ENCODE measurements at places on chromosomes 7 and 10.

GRCh38 chr7:28065721-28066285, 114.8 kb downstream of the JAZF1 start:
- DNase-seq: no peak

- DNase-seq: no peak
Observed at GRCh38 chr7:121624958-121625357, 228.8 kb upstream of the FAM3C start.

GRCh38 chr10:1544929-1545328, 192.4 kb downstream of the ADARB2 start:
- no peak for DNase-seq

- DNase-seq: no peak
Observed at GRCh38 chr10:142371-142770, 7.1 kb downstream of the ZMYND11 start.

DNA sequence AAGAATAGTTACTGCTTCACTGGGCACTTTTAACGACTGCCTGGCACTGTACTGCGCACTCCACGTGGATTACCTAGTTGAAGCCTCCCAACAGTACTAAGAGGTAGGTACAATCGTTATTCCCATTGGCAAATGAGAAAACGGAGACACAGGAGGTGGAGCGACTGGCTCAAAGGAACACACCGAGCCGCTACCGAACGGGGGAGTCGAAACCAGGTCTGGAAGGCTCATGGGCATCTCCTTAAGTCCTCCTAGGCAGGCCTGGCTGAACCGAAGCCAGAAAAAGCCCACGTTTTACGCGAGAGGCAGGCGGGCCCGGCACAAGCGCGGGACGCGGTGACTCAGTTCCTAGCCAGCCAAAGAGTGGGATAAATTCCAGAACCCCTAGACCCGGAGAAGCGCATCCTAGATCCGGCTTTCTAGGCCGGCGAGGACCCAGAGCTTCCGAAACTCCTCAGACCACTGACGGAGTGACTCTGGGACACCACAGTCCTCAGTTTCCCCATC, 472 bp downstream of the PDAP1 start:
- DNase-seq: no peak

DNA sequence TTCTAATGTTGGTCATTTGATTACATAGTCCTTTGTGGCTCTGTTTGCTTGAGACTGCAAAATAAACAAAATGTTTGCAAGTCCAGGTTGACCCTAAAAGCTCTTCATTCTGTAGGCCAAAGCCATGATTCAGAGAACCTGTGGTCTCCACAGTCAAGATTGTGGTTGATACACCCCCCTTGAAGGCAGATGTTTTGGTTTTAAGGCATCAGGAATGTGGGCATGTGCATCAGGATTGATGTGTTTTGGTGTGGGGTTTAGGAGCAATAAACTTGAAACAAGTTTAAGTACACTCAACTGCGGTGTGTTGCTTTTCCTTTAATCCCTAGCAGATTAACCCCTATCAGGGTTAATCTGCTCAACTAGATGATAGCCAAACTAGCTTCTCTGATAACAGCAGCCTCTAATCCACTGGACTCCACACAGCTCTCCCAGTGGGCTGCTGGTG, 379.1 kb upstream of the GALNT17 start:
- DNase-seq: no peak

DNA sequence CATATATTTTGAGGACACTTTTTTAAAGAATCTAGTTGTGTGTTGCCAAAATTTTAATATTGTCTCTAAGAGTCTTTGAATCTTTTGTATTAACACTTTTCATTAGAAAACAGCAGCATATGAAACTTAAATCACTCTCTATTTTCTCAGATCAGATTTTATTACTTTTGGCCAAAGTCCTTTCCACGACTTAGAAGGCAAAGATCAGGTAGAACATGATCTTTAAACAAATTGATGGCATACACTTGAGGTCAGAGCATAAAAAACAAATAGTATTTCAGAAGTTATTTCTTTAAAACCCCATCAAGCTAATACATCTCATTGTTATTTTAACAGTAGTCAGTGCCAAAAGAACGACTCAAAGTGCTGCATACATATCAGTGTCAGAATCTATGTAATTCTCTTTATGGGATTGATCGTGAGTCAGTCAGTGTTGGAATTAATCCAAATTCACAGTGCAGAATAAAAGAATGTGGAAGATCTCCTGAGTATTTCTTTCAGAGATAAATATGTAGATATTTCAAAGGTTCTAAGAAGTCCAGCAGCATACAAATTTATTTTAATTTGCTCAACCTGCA, 9.6 kb upstream of the AGMO start:
- DNase-seq: no peak

- DNase-seq: no peak
Observed at GRCh38 chr7:137399827-137400823, 56.6 kb upstream of the PTN start.

- no peak for DNase-seq
Observed at GRCh38 chr7:96675548-96675947, 34.1 kb downstream of the SEM1 start.

GRCh38 chr7:29957521-29958310, 31.9 kb downstream of the SCRN1 start:
- DNase-seq: no peak

- no peak for DNase-seq
Observed at GRCh38 chr7:142120524-142120923, 9.0 kb downstream of the MGAM2 start.

DNA sequence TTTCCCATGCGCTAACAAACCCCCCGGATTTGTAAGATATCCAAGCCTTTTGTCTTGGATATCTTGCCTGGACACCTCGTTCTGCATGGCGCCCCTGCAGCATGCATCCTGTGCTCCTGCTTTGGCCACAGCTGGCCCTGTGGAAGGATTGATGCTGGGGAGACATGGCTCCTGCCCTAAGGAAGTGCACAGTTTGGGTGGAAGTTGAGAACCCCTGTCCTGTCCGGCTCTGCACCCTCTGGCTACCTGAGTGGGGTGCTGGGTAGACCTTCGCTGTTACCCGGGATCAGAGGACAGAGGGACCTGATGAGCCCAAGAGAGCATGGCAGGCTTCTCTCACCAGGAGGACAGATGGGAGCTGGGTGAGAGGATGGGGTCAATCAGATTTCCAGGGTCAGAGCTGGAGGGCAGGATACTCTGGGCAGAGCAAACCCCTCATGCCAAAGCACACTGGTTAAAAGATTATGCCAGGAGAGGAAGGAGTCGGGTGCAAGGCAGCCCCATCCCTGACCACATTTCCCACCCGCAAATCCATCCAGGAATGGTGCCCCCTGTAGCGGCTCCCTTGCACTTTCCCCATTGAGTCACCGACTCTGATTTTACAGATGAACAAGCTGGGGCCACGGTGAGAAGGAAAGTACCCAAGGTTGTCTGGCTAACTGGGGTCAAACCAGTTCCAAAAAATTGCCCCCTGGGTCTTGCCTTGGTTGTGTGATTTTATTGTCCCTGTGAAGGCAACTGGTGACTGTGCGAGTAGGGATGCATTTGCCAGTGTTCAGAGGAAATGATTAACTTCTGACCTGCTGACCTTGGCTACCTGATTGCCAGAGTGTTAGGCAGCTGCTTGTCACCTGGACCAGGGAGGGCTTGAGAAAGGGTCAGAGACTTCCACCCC, 290.1 kb upstream of the ZMIZ1 start:
- no peak for DNase-seq
